ENCODE measurements at places on chromosomes 11 and 22.
A peak's percentile ranks its signal among the peaks of the same experiment; 100 is the strongest.

DNA sequence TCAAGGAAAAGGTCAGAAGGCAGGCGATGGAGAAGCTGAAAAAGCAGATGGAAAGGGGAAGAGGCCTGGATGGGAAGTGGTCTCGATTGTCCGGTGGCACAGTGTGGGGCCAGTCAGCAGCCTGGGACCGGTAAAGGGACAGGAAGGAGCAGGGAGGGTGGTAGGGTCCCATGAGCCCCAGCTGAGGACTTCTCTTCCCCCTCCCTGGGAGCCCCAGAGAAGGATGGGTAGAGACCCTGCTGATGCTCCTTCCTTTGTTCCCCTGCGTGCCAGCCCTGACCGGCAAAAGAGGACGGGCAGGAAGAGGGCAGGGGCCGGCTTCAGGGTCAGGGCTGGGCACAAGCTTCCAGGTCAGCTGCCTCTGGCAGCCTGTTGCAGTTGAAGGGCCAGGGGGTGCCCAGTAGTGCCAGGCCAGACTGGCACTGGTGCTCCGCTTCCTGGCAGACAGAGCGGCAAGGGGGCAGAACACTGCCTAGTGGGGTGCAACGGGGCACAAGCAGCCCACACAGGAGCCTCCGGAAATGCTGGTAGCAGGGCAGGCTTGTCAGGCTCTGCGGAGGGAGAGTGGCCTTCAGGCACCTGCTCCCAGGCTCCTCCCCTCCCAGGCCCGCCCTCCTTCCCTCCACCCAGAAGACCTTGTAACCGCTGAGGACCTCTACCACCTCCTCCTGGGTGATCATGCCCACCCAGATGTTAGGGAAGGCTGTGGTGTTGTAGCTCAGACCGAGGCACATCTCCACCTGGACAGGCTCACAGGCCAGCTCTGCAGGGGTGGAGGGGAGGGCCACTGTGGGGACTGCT is 739 bp upstream of the C1QTNF5 start:
- DNase-seq: no peak

DNA sequence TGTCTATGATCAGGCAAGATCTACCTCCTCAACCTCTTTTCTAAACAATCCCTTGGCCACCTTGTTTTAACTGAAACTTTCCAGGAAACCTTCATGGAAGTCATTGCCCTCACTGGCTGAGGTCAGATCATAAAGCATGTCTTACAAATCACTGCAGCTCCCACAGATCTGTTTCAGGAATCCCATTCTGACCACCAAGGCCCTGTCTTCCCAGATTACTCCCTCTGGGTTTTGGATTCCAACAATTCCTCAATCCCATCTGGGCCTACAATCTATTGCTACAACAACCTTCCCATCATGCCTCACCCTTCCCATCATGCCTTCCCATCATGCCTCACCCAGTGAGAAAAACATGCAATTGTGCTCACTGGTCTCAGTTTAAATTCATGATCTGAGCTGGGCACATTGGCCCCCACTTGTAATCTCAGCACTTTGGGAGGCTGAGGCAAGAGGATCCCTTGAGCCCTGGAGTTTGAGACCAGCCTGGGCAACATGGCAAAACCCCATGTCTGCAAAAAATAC is 15.9 kb downstream of the ADAMTS15 start:
- DNase-seq: no peak

GRCh38 chr11:33191467-33191866 is 30.2 kb upstream of the CSTF3 start:
- no peak for DNase-seq

DNA sequence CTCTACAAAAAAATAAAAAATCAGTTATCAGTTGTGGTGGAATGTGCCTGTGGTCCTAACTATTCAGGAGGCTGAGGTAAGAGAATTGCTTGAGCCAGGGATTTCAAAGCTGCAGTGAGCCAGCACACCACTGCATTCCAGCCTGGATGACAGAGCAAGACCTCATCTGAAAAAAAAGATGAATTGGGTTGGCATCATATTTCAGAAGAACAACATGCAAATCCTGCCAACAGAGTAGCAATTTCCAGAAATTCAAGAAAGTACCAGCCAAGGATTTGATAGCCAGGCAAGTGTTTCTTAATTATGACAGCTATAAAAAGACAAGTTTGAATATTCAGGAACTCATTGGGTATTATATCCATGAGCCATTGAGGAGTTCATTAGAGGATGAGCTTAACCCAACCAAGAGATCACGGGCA is 75.2 kb downstream of the USP47 start:
- DNase-seq: no peak

GRCh38 chr22:32888976-32889375 is 87.5 kb downstream of the TIMP3 start:
- no peak for DNase-seq

DNA sequence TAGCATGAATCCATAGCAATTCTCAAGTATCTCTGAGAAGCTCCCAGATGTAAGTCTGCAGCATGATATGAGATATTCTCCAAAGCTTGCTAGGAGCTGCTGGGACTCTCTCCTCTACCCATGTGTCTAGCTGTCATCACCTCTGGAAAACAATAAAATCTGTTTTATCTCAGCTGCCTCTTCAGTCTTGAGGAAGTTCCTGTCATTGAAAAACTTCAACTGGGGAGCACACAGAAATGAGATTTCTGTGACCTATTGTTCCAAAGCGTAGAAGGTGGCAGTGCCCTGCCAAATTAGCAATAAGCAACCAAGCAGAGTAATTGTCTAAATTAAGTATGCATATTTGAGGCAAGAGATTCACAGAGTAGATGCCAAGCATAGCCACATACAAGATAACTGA is 1380.6 kb upstream of the RAG2 start:
- no peak for DNase-seq

DNA sequence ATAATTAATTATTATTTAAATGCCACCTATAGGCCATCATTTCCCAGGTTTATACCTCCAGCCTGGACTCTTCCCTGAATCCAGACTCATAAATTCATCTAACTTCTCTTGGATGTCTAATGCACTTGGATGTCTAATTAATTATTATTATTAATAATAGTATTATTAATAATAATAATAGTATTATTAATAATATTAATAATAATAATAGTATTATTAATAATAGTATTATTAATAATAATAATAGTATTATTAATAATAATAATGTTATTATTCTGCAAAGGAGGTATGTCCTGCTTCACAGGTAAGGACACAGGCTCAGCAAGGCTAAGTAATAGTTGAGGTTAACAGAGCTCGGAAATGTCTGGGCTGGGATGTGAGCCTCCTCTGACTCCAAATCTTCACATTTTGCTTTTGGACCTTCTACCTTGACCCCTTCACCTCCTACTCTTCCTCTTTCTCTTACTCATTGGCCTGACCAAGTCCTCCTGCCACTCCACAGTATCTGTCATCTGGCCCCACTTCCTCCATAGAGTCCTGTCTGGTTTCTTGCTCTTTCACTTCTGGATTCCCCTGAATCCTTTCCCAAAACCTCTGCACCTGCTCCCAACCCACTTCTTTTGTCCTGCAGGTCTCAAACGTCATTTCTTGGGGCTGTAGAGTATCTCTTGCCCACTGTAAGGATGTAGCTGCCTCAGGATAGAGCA is 8.0 kb downstream of the RIBC2 start:
- DNase-seq: no peak

DNA sequence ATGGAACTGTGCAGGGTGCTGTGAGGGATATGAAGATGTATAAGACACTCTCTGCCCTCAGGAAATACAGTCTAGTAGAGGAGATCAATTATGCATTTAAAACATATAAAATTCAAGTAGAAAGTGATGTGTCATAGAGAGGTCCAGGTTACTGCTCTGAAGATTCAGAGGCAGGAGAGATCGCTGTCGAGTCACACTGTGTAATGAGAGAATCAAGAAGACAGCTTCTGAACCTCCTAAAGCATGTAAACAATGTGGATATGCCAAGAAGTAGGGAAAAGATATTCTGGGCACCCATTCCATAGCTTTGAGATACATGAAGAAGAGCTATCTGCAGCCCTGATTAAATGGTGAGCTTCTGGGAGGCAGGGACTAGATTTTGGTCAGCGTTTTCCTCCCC is 16.7 kb downstream of the SSH3 start:
- DNase-seq: no peak

DNA sequence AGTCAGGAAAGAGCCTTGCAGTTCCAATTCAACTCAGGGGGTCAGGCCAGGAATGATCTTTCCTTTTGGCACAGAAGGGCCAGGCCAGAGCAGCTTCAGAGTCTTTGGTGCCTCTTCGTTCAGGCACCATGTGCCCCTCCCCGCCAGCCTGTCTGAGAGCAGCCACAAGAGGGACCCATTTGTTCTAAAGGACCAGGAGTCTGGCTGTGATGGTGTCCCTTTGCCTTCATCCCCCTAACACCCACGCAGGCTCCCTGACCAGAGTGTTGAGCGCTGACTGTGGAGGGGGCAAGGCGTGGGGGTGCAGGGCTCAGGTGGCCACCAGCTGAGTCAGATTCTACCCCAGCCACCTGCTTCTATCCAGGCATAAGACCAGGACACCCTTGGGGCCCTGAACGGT is 156.4 kb downstream of the TTC17 start:
- DNase-seq: no peak

GRCh38 chr11:1076061-1076665 is 1.5 kb downstream of the MUC2 start:
- no peak for DNase-seq

GRCh38 chr11:59247531-59248227 is 35.0 kb upstream of the MPEG1 start:
- DNase-seq: no peak

- DNase-seq: no peak
Measured at GRCh38 chr11:112017538-112017937, 7.7 kb upstream of the DLAT start.

DNA sequence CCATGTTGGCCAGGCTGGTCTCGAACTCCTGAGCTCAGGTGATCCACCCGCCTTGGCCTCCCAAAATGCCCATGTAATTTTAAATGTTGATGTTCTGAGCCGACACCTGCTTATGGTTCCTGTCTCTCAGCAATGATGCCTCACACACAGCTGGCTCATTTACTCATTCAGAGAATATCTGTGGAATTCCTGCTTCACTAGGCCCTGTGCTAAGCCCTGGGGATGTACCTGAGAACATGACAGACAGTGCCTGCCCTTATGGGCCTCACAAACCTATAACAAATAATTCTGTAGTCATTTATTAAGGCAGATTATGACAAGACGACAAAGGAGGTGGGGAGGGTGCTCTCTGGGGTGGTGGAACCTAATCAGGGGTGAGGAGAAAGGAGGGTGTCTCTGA is 93.7 kb downstream of the PRR5L start:
- DNase-seq: no peak

GRCh38 chr11:71112454-71112853 is 139.9 kb downstream of the SHANK2 start:
- no peak for DNase-seq

DNA sequence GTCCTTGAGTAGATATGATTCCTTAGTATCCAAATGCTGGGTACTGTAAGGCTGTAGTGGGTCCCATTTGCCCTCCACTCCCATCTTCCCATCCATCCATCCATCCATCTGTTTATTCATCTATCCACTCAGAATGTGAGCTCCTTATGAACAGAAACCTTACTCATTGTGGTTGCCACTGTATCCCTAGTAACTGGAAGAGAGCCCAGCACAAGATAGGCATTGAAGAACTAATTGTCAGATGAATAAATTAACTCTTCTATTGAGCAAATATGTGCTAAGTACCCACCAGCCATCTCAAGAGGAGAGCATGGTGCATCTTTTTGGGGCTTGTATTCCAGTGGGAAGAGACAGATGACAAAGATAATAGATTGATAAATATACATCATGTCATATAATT is 86.4 kb upstream of the SEZ6L start:
- DNase-seq: no peak

GRCh38 chr11:80948781-80949180 is 1508.0 kb upstream of the TENM4 start:
- no peak for DNase-seq

DNA sequence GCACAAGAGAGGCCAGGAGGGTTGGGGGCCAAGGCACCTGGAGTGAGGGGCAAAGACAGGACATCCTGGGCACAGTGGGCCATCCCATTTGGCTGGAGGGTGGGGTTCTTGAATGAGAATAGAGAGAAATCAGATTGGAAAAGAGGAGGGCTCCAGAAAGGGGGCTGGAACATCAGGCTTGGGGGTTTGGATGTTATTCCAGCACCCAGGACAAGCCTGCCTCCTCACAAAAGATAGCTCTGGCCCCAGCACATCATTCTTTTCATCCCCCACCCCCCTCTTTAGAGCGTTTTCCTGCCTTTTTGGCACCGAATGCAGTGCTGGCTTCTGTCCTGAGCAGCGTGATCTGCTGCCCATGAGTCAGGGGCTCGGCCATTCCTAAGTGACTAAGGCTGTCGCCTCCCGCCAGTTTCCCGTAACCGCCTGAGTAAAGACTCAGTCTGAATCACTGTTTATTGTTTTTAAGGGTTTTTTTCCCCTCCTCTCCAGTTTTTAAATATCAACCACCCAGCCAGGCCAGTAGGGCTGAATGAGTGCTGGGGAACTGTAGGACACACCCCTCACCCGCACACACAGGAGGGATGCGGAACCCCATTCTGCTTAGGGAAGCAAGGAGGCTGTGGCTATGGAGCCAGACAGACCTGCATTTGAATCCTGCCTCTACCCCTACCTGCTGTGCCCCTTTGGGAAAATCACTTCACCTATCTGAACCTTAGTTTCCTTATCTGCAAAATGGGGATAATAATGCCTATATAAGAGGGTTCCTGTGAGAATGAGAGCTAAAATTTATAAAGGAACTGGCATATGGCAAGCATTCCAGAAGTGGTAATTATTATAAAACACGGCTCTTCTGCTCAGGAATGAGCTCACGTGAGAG is 32.4 kb upstream of the NAV2 start:
- DNase-seq: peak; percentile 11

DNA sequence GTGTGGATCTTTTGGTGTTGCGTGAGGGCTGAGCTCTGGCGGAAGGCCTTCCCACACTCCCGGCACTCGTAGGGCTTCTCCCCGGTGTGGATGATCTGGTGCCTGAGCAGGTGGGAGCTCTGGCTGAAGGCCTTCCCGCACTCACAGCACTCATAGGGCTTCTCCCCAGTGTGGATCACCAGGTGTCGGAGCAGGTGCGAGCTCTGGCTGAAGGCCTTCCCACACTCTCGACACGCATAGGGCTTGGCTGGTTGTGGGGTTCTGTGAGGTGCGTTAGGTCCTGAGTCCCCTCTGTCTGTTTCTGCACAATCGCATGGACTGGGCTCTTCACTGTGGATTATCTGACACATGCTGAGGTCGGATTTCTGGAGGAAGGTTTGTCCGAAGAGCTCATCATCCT is 6.4 kb downstream of the ZNF70 start:
- DNase-seq: no peak

- DNase-seq: no peak
Measured at GRCh38 chr11:16805938-16806337, 67.5 kb downstream of the C11orf58 start.

- no peak for DNase-seq
Measured at GRCh38 chr11:2992997-2993325, 832 bp upstream of the NAP1L4 start.

GRCh38 chr11:15971215-15971546 is 385.2 kb downstream of the SOX6 start:
- DNase-seq: no peak

- no peak for DNase-seq
Measured at GRCh38 chr22:42073621-42074041, 417 bp upstream of the PHETA2 start.

DNA sequence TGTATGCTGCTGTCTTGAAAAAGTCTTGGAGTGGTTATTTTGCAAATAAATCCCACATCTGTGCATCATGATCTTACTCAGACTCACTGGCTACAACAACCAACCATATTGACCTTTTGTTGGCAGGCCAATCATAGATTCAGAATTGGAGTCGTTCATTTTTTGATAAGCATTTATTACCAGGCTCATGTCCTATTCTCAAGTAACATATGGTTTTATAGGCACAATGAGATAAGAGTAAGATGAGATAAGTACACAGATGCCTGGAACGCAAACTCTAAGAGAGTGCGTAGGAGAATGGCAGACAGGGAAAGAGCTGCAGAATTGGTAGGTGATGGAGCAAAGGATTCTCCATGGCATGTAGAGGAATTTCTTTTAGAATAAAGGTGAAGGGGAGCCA is 71.6 kb upstream of the SLC5A12 start:
- no peak for DNase-seq

Measured in forelimb muscle (tissue), 1 donor.